ENCODE measurements at places on chromosomes 4 and X.

DNA sequence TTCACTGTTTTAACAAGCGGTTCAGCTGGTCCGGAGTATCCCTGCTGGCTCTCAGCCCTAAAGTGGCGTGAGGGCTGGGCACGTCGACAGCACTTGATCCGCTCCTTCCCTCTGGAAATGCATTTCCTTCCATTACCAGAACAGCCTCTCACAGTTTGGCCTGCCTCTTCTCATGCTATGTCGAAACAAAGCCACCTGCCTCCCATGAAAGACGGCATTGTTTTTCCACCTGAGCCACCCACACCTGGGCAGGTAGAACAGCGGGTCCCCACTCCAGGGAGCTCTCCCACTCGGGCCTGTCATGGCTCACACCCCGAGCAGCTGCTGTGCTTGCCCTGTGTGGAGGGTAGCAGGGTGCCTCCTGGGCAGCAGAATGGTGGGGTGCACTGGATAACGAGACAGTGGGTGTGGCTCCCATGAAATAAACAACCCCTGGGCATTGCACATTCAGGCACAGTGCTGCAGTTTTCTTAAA, 86.2 kb downstream of the FHDC1 start:
- DNase-seq = no peak

- no peak for DNase-seq
These were observed 34.4 kb downstream of the CC2D2A start for GRCh38 chr4:15504041-15504440.

DNA sequence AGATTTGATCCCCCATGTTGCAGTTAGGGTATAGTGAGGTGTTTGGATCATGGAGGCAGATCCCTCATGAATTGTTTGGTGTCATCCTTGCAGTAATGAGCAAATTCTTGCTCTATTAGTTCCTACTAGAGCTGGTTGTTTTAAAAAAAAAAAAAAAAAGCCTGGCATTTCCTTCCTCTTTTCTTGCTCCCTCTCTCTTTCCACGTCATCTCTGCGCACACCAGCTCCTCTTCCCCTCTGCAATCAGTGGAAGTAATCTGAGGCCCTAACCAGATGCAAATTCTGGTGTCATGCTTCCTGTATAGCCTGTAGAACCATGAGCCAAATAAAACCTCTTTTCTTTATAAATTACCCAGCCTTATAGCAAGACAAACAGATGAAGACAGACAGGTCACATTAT, 24.5 kb downstream of the WDR17 start:
- no peak for DNase-seq

DNA sequence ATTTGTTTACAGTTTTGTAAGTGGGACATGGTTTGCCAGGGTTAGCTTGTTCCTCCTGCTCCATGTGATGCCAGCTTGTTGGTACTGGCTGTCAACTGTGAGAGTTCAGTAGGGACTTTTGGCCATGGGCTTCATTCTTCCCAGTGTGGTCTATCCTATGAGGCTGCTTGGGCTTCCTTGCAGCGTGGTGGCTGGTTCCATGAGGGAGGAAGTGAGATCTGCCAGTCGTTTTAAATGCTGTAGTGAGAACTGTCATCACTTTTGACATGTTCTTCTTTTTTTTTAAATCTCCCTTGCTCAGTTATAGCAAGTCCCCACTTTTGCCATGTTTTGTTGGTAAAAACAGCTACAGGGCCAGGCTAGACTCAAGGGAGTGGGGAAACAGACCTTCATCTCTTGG, 15.9 kb downstream of the NSD2 start:
- no peak for DNase-seq

DNA sequence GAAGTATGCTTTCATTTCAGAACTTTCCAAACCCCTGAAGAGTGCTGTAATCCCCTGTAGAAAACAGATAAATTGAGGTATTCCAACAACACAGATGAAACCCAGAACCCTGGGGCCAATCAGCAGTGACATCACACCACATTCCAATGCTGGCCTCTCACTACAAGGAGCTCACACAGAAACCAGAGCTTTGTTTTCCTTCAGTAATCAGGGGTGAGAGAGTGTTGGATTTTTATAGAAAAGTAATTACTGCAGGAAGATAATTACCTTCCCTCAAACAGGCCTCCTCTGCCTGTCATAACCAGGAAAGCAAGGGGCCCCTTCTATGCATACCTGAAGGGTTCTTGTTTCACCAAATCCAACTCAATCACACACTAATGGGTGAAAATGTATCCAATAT, 246.2 kb downstream of the SCFD2 start:
- DNase-seq = no peak

All from hypothalamus (tissue), 51 donors.